ENCODE measurements at places on chromosomes 4 and X.
A peak's percentile ranks its signal among the peaks of the same experiment; 100 is the strongest.

- no peak for DNase-seq
These were observed 87.6 kb upstream of the RPL34 start for GRCh38 chr4:108532738-108533137.

GRCh38 chr4:140081641-140082390 is 72.2 kb downstream of the MAML3 start:
- no peak for DNase-seq

- no peak for DNase-seq
These were observed 119.0 kb upstream of the MYOZ2 start for GRCh38 chr4:119016636-119017035.

DNA sequence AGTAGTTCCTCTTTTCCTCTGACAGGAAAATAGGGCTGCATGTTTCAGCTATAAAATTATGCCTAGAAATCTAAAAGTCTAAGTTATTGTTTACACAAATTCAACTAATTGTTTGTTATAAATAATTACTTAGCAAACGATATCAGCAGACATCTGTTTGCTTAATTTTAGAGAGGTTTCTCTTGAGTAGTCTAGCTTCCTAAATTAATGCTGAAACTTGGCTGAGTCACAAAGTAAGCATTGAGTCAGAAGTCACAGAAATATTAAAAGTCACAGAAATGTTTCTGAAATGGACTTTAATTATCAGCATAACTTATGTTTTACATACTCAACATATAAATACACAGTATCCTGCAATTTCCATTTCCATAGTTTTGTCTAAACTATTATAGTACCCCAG is 1044.0 kb downstream of the CCSER1 start:
- DNase-seq: no peak

GRCh38 chr4:151267822-151268535 is 9.0 kb upstream of the PRSS48 start:
- DNase-seq: no peak

- peak; percentile 27 for DNase-seq
These were observed 86.2 kb downstream of the MAMLD1 start for GRCh38 chrX:150449313-150449712.

DNA sequence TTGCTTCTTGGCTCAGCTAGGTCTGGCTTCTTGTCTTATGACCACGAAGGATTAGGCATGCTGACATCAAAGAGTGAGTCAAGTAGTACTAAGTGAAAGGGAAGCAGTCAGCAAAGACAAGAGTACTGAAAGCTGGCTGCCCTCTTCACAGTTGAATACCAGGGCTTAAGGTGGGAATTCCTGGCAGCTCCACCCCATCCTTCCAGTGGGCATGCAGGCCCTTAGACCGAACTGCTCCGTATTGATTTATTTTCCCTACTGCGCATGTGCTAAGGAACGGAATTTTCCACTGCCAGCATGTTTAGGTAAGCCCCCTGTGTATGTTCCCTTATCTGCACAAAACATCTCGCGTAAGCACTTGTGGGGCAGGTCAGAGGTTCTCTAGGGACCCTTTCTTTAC is 2320.1 kb downstream of the ARAP2 start:
- no peak for DNase-seq

- no peak for DNase-seq
These were observed 4.7 kb downstream of the STOX2 start for GRCh38 chr4:183909801-183910200.

DNA sequence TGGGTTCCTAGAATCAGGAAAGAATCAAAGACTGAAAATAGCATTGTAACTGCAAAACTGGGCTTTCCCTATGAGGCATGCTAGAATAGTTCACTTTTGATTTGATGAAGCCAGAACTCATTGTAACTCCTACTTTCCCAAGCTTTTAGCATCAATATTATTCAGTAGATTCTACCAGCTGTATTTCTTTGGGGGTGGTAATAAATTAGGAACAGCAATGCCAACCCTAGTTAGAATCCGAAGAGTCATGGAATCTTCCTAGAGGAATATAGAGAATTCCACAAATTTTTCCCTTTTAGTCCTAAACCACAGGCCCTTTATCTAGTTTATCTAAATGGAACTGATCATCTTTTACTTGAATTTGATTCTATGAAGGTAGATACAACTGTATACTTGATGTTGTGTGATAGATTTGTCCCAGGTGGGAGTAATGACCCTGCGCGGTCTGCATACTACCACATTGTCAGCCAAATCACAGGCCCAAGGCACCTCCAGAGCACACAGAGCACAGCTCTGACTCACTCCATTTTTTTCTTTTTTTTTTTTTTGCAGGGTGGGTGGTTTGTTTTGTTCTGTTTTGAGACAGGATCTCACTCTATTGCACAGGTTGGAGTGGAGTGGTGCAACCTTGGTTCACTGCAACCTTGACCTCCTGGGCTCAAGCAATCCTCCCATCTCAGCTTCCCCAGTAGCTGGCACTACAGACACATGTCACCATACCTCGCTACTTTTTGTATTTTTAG is 66.6 kb downstream of the EDNRA start:
- DNase-seq: no peak

DNA sequence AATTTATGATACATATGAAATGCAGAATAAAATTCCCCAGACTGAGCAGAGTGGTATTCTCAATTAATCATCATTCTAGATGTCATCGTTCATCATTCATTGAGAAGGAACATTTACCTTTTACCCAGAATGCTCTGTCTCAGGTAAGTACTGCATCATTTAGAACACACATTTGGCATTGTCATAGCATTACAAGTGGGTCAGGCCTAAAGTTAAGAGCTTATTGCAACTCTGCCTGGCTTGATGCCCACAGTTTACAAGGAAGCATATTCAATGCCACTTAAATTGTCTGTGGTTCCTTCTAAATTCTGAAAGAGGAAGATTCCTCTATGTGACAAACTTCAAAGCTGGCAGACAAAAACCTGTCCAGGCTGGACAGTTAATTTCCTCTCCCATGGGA is 87.3 kb downstream of the CAMK2D start:
- DNase-seq: no peak

- DNase-seq: no peak
These were observed 48.7 kb upstream of the ABCG2 start for GRCh38 chr4:88207171-88207570.

DNA sequence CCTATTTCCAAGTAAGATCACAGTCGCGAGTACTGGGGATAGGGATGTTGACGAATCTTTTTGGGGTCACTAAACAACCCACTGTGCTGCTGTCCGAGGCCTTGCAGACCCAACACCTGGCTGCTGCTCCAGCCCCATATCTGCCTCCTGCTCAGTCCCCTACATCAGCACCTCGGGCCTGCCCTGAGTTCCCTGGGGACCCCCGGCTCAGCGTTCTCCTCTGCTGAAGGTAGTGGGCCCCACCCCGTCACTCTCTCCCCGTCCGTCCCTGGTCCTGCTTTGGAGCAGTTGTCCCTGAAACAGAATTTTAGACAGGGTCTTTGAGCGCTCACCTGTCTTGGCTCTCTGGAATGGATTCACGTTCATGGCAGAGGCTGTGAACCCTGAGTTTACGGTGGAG is 202.4 kb upstream of the PSAPL1 start:
- no peak for DNase-seq

DNA sequence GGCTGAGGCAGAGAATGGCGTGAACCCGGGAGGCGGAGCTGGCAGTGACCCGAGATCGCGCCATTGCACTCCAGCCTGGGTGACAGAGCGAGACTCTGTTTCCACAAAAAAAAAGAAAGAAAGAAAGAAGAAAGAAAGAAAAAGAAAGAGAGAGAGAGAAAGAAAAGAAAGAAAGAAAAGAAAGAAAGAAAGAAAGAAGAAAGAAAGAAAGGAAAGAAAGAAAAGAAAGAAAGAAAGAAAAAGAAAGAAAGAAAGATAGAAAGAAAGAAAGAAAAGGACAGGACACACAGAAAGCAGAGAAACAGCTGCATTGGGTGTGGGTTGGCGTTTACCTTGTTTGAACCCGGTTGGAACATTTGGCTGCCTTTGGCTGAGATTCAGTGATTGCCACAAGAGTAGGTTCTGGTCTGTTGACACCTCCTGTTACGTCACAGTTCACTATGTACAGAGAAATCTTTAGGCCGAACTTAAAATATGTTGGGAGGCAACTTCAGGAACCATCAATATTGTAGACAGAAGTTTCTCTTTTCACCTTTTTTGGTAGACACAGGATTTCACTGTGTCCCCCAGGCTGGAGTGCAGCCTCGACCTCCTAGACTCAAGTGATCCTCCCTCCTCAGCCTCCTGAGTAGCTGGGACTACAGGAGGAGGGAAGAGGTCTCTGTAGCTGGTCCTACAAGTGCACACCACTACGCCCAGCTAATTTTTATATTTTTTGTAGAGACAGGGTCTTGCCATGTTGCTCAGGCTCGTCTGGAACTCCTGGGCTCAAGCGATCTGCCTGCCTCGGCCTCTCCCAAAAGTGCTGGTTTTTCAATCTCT is 16.3 kb upstream of the PLCXD1 start:
- DNase-seq: no peak

GRCh38 chrX:120690344-120690743 is 60.5 kb upstream of the C1GALT1C1 start:
- DNase-seq: no peak

DNA sequence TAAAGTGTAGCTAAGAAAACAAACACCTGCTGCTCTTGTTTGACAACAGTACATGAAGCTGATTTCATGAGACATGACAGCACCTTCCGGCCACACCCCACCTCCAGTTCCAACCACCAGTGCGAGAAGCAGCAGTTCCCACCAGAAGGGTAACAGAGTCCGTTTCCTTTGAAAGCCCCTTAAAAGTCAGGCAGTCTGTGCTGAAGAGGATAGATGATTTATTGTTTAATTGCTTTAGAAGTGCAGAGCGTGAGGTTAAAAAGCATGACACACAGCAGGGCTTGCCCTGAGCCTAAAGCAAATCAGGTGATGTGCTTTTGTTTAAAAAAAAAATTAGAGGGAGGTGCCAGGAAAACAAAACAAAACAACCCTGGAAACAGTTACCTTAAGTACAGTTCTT is 82.6 kb downstream of the HADH start:
- no peak for DNase-seq

DNA sequence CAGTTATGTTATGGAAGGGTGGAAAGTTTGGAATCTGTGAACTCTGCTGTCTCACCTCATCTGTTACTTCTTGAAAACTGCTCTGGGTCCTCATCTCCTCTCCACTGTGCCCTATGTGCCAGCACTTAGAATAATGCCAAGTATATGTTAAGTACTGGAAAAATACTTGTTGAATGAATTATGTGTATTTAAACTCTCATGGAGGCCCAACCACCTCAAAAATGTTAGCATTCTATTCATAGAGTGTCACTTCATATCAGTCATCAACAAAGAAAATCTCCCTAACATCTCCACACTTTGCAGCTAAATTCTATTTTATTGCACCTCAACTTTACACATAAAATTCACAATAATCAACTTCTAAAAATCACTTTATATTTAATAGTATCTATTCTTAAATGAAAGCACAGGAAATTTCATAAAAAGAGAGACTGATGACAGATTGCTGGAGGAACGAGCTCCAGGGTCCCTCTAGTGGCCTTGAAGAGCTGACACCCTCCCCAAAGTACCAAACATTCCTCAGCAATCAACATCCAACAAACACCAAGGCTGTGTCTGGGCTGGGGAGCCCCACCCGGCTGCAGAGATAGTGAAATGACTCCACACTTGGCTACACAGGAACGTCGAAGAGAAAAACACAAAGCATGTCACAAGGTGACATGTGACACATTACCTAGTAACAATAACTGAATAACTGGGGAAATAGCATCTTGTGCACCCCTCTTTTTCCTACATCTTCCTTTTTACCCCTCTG is 45.8 kb downstream of the SLC39A8 start:
- no peak for DNase-seq

DNA sequence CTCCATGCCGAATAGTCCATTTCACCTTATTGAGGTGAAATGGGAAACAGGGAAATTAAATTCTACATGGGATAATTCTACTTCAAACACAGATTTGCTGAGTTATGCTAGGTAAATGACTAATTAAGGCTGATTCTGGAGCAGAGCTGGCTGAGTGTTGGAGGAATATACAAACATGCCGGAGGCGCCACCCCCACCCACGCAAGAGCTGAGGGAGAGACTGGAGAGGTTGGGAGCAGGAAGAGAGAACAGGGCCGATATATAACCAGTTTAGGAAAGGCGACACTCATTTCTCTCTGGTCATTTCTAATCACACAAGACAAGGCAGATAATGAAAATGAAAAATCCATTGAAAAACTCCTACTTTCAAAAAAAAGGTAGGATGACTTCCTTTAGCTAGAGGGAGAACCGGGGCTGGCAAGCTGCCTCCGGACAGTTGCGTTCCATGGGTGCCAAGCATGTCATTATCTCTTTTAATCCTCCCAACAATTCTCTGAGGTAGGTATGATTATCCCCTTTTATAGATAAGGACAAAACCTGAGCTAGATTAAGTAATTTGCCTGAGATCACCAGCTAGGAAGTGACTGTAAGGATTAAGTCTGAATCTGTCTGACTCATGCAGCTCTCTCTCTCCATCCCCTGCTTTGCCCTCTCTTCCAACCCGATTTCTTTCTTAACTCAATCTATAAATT is 27.6 kb upstream of the CFAP299 start:
- no peak for DNase-seq

DNA sequence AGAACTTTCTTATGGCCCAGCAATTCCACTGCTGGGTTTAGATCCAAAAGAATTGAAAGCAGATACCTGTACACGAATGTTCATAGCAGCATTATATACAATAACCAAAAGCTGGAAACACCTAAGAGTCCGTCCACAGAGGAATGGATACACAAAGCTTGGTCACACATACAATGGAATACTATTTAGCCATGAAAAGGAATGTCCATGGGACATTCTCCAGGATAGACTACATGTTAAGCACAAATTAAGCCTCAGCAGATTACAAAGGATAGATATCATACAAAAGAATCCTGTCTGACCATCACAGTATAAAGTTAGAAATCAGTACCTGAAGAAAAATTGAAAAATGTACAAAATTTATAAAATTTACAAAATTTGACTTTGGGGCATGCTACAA is 12.7 kb upstream of the MAEA start:
- no peak for DNase-seq

All from vagina (tissue), 2 donors.